ENCODE measurements at places on chromosomes 13 and 19.
A peak's percentile ranks its signal among the peaks of the same experiment; 100 is the strongest.

DNA sequence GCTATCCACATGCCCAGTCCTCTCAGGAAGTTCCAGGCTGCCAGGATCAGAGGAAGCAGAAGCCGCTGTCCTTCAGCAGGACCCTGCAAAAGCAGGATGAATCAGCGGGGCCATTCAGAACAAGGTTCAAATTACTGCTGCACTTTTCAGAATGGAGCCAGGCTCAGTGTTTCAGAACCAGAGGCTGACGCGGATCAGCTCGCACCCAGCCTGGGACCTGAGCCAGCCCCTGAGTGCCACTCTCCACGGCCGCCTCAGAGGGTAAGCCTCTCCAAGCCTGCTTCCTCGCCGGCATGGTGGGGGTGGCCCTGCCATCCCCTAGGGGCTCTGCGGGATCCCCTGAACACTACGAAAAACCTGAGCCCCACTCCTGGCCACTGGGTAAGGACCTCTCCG, 24.7 kb downstream of the RASA3 start:
- no peak for DNase-seq

DNA sequence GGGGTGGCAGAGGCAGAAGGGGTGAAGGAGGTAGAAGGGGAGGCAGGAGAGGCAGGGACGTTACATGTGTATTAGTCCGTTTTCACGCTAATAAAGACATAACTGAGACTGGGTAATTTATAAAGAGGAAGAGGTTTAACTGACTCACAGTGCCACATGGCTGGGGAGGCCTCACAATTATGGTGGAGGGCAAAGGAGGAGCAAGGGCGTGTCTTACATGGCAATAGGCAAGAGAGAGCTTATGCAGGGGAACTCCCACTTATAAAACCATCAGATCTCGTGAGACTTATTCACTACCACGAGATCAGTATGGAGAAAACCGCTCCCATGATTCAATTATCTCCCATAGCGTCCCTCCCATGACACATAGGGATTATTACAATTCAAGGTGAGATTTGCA, 19.0 kb upstream of the ACOD1 start:
- DNase-seq, result no peak

DNA sequence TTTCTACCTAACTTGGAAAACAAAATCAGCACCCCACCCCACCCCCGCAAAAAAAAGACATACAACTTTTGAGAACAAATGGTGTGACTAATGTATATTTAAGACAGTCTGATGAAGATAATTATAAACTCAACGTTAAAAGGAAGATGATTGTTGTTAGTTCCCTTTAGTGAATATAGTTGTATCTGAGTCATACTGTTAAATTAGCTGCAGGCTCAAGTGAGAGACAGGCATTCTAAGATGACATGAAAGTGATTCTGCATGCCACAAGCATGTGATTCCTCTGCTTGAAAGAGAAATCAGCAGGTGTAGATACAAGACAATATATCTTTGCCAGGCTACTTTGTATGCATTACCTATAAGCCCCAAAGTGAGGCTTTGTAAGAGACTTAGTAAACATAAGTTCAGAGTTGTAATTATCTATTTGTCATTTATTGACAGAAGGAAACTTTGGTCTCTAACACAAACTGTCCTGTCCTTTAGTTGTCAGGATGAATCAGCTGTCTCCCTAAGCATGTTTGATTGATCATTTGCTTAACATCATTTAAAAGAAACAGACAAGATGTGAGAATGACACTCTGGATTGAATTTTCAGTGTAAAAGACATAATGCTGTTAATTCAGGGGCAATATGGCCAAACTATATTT, 319.4 kb upstream of the HTR2A start:
- DNase-seq, result peak; percentile 0

DNA sequence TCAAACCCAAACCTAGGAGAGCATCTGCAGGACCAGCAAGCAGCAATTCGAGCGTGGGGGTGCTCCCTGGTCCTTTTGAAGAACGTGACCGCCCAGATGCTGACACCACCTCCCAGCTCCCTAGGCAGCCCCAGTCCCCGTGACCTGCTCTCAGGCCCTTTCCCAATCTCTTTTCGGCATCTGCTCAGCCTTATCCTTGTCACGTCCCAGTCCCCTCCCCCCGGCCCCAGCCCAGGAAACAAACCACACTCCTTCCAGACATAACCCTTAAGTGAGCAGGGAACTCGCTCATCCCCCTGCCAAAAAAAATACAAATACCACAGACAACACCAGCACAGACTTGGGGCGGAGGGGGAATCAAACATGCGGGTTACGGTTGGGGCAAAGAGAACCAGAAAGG, 3.3 kb downstream of the MLLT1 start:
- no peak for DNase-seq

- no peak for DNase-seq
Observed at GRCh38 chr13:77733674-77734073, 36.2 kb downstream of the SLAIN1 start.
